Upper lobe of left lung (tissue), 6 donors: ENCODE measurements at places on chromosomes 16 and 17. TPM values are rescaled to one million over a fixed set of nuclear protein-coding genes. Genes with fewer than 3 reads are reported as not detected.

The SLC52A1 gene
- total RNA-seq: 0.81 TPM

The PHOSPHO1 gene
- 3.1 TPM for total RNA-seq

The OR1F1 gene
- not detected for total RNA-seq

The FOXO3B gene
- 4.6 TPM for total RNA-seq

The DYNLL2 gene
- 31.4 TPM for total RNA-seq

The METRN gene
- 22.0 TPM for total RNA-seq

The ESRP2 gene
- 102 TPM for total RNA-seq

The ACSM2B gene
- total RNA-seq: 0.20 TPM

The RGS11 gene
- total RNA-seq: 3.5 TPM

The IRX6 gene
- 2.1 TPM for total RNA-seq

The STH gene
- total RNA-seq: not detected

The SMIM36 gene
- not detected for total RNA-seq

The FBXL20 gene
- 34.0 TPM for total RNA-seq

The XAF1 gene
- total RNA-seq: 96.1 TPM

The NUDT7 gene
- total RNA-seq: 23.3 TPM

The KARS1 gene
- total RNA-seq: 84.2 TPM

The SOX8 gene
- 0.14 TPM for total RNA-seq

The KRTAP1-3 gene
- not detected for total RNA-seq

The KCNJ18 gene
- total RNA-seq: not detected

The KRT12 gene
- total RNA-seq: not detected

The MYH3 gene
- total RNA-seq: 9.4 TPM

The FAM83G gene
- 3.1 TPM for total RNA-seq

The CHST6 gene
- 3.1 TPM for total RNA-seq

The KCNJ12 gene
- 1.9 TPM for total RNA-seq

The TEKT3 gene
- not detected for total RNA-seq

The SMPD3 gene
- total RNA-seq: 1.2 TPM

The PRKCB gene
- total RNA-seq: 9.6 TPM

The SP6 gene
- 1.9 TPM for total RNA-seq

The GAST gene
- not detected for total RNA-seq

The HOXB1 gene
- total RNA-seq: not detected

The CD300E gene
- 6.0 TPM for total RNA-seq

The MYH13 gene
- total RNA-seq: 0.09 TPM

The CDH3 gene
- total RNA-seq: 3.6 TPM

The TBC1D3C gene
- 0.29 TPM for total RNA-seq

The NIP7 gene
- 3.1 TPM for total RNA-seq
